ENCODE measurements at places on chromosomes 11 and 22.

- no peak for DNase-seq
Measured at GRCh38 chr11:114440971-114441763, 1.9 kb downstream of the REXO2 start.

- no peak for DNase-seq
Measured at GRCh38 chr11:119885067-119885466, 156.1 kb upstream of the NECTIN1 start.

DNA sequence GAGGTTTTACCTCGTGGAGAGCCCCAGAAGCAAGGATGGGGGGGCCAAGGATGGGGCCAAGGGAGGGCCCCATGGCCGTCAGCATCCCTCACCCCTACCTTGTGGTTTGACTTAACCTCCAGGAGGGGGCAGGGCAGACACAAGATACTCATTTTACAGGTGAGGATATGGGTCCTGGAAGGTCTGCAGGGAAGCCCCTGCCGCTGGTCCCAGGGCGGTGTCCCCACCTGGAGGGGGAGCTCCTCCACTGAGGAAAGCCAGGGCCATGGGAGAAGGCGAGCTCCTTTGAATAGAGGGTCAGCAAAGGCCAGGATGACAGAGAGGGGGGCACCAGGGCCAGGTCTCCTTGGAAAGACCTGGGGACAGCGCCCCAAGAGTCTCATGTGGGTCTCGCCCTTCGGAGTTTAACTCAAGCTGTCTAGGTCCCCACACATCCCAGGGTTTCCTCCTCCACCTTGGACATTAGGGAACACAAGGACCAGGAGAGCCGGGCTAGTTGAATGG lies 5.9 kb upstream of the ADORA2A start:
- no peak for DNase-seq

DNA sequence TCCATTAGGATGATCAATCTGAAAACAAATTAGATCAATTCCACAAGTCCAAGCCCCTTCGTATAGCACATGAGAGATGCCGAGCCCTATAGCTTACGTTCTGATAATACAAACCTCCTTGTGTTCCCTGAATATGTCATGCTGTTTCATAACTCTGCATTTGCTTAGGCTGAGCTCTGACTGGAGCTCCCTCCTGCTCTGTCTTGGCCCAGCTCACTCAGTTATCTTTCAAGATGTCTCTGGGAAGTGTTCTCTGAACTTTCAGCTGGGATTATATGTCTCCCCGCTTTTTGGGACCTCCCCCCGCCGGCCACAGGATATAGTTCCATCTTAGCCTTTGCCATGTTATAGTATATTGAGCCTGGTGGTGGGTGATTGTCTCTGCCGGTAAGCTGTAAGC lies 44.0 kb downstream of the FDX1 start:
- no peak for DNase-seq

GRCh38 chr11:10049756-10050155 lies 244.3 kb downstream of the SBF2 start:
- no peak for DNase-seq

- no peak for DNase-seq
Measured at GRCh38 chr22:22811016-22812009, 76.3 kb upstream of the IGLL5 start.

GRCh38 chr11:16512198-16512898 lies 156.0 kb upstream of the SOX6 start:
- no peak for DNase-seq

- DNase-seq = no peak
Measured at GRCh38 chr11:1462698-1462975, 23.9 kb downstream of the MOB2 start.

- no peak for DNase-seq
Measured at GRCh38 chr11:98307827-98308491, 712.8 kb upstream of the CNTN5 start.

DNA sequence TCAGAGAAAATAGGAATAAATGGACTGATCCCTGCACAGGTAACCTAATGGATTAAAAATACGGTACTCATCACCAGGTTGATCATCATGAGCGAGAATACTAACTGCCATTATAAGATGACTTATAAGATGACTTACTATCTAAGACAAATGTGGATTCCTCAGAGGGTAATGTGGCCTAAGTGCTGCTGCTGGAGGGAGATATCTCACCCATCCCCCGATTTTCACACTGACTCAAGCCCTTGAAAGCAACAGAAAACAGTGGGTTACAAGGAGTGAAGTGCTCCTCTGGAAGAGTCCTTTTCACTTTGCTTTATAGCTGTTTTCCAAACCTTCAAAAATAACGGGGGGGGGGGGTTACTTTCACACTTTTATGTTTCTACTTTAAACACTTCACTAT lies 920 bp downstream of the TMEM218 start:
- DNase-seq = no peak

GRCh38 chr22:38271927-38272372 lies 860 bp downstream of the TMEM184B start:
- no peak for DNase-seq

GRCh38 chr22:17890245-17890671 lies 116.0 kb upstream of the BID start:
- DNase-seq = no peak

DNA sequence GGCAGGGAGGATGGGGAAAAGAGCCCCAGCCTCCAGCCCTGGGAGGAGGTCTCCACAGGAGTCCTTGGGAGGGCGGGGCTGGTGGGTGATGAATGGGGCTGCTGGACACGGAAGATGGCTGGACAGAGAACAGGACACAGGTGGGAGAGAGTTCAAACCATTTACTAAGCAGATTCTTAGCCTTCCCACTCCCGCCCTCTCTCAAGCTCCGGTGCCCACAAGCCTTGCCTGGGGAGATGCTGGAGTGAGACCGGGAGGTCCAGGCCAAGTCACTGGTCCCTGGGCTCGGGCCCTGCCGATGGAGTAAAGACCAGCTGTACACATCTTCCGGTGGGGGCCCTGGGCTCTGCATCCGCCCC lies 1.4 kb downstream of the CLDN5 start:
- no peak for DNase-seq

- no peak for DNase-seq
Measured at GRCh38 chr22:30574997-30575671, 669 bp upstream of the GAL3ST1 start.

DNA sequence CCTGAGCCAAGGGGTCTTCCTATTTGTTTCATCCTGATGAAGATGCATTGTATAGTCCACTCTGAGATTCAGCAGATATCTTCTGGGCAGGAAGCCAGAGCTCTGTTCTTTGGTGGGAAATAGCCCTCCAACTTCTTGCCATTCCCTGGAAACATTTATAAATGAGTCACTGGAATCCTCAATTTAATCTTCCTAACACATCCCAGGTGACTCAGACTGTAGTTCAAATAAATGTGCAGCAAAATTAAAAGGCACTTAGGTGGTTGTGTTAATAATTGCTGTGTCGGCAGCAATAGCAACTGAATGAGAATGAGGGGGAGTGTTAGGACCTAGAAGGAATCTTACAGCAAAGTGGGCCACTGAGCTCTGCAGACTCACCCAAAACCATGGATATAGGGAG lies 108.6 kb downstream of the INSC start:
- no peak for DNase-seq

DNA sequence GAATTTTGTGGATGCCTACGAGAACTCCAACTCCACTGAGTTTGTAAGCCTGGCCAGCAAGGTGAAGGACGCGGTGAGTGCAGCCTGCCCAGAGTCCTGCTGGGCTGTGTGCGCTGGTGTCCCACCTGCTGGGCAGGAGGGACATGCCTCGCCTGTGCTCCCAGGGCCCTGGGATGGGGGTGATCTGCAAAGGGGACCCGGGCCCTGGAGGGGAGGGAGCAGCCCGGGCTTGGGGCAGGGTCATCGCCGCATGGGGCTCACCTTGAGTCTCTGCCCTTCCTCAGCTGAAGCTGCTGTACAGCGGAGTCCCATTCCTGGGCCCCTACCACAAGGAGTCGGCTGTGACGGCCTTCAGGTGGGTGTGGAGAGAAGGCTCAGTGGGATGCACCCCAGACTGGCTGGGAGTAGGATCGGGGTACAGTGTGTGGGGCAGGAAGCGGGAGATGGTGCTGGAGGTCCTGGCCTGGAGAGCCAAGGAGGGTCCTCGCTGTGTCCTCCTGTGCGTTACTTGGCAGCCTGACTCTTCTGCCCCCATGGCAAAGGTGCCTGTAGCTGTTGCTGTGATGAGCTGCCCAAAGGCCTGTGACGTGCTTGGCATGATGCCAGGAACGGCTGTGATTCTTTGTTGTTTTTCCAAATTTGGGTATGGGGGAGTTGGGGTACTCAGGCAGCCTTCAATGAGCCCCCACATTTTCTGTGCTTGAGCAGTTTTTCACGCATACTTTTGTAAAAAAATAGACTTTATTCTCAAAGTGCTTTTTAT lies 29.2 kb downstream of the ST14 start:
- DNase-seq = no peak

- DNase-seq = no peak
Measured at GRCh38 chr11:69531717-69532088, 50.2 kb downstream of the LINC01488 start.

DNA sequence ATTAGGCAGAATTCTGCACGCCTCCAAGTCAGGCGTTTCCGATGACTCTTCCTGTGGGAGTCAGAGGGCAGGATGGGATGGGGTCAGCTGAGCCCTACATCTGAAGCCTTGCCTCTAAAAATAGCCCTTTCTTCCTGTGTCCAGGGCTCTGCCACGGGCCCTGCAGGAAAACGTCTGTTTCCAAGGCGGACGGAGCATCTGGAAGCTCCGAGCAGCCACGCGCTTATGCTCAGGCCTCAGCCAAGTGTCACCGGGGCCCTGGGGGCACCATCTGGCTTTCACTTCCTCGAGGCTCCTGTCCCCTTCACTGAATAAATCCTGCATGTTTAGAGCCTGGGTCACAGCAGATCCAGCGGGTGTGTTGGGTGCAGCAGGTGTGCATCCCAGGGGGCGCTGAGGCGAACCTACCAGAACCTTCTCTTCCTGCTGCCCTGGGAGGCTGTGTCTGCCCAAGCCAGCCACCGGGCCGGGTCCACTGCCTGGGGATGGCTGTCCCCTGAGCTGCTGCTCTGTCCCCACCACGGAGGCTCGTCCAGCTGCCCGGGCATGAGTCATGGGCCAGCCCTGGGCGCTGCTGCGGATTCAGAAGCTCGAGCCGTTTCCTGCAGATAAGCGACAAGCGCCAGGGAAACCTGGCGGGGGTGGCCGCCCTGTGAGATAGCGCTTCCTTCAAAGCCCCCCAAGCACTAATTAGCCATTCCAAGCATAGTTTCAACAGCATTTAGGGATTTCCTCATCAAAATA lies 32.0 kb upstream of the LINC01488 start:
- no peak for DNase-seq

DNA sequence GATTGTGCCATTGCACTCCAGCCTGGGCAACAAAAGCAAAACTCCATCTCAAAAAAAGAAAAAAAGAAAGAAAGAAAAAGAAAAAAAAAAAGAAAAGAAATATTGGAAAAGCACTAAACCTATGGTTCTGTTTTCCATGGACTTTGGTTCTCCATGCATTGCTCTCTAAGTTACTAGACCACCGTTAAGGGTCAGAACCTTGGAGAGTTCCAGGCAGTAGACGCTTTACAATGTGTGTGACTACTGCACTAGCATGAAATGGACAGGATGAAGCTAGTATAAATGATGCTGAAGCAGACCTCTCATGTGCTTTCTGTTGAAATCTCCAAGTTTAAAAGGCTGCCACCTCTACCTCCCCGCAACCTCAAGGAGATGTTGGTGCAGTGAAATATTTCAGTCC lies 63.5 kb downstream of the SIK2 start:
- DNase-seq = no peak

GRCh38 chr22:30289980-30290313 lies 642 bp upstream of the CASTOR1 start:
- no peak for DNase-seq

- no peak for DNase-seq
Measured at GRCh38 chr11:88318017-88318416, 19.5 kb downstream of the CTSC start.

GRCh38 chr11:108788565-108789199 lies 123.8 kb downstream of the DDX10 start:
- DNase-seq = no peak

GRCh38 chr11:94583866-94584500 lies 16.8 kb downstream of the PIWIL4 start:
- no peak for DNase-seq

GRCh38 chr22:31020334-31020733 lies 51.3 kb downstream of the TUG1 start:
- no peak for DNase-seq

GRCh38 chr11:58938398-58938797 lies 890 bp upstream of the GLYATL1 start:
- DNase-seq = no peak

DNA sequence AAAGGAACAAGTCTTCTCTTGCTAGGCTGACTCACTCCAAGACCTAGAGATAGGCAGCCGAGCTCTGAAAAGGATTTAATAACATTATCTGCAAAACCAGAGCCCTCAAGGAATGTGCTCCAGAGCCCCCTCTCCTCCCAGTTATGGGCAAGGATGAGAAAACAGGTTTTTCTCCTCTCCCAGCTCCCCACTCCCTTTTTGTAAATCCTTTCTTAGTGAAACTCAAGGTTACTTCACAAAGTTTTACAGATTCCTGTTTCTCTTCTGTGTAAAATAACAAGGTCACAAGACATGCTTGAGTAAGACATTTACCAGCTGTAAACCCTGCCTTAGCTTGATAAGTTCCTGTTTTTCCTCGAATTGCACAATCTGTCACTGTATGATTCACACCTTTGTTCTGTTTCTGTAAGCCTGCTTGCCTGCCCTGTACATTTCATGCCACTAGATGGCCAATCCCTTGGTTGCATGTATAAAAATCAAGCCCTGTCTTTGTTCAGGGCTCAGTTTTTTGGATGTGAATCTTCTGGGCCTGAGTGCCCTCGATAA lies 489.4 kb downstream of the KCNA4 start:
- DNase-seq = no peak

- DNase-seq = no peak
Measured at GRCh38 chr11:22761066-22761465, 68.5 kb downstream of the SVIP start.

- no peak for DNase-seq
Measured at GRCh38 chr22:25228822-25229221, 9.4 kb downstream of the CRYBB2 start.

- DNase-seq = no peak
Measured at GRCh38 chr11:34266090-34266912, 91.5 kb downstream of the ABTB2 start.

- DNase-seq = no peak
Measured at GRCh38 chr11:101563166-101563565, 20.6 kb downstream of the TRPC6 start.

GRCh38 chr11:65491163-65491465 lies 7.7 kb upstream of the MALAT1 start:
- no peak for DNase-seq
